Activated CD4-positive, alpha-beta memory T cell treated with anti-CD3 and anti-CD28 coated beads, Interleukin-2, amount 10 ng/mL, durations not matched to agents 7 days and 5 days (primary cell): ENCODE measurements at places on chromosomes 7 and 10.

GRCh38 chr10:93390306-93391090 is 91.6 kb downstream of the MYOF start:
- H3K4me3 ChIP-seq = no peak overlapping the region
- DNase-seq = no peak
- peaks cover 23% of the 10 kb centered on the region for H3K4me1 ChIP-seq

- no peak overlapping the region for H3K4me3 ChIP-seq
- no peak for DNase-seq
- no peaks in the 10 kb centered on the region for H3K27me3 ChIP-seq
- peaks cover 24% of the 10 kb centered on the region for H3K36me3 ChIP-seq
- H3K4me1 ChIP-seq = peaks cover 17% of the 10 kb centered on the region
- no peak overlapping the region for H3K27ac ChIP-seq
These were observed 17.2 kb downstream of the SGPL1 start for GRCh38 chr10:70832852-70833528.

GRCh38 chr10:3568983-3569382 is 216.0 kb downstream of the KLF6 start:
- H3K36me3 ChIP-seq = no peaks in the 10 kb centered on the region
- no peaks in the 10 kb centered on the region for H3K27me3 ChIP-seq
- H3K27ac ChIP-seq = no peak overlapping the region
- peaks cover 17% of the 10 kb centered on the region for H3K4me1 ChIP-seq
- H3K4me3 ChIP-seq = no peak overlapping the region
- DNase-seq = no peak

- no peak for DNase-seq
- no peaks in the 10 kb centered on the region for H3K27me3 ChIP-seq
- H3K4me1 ChIP-seq = peaks cover 68% of the 10 kb centered on the region
- H3K4me3 ChIP-seq = peak overlapping the region; percentile 98
- H3K27ac ChIP-seq = peak overlapping the region; percentile 99
These were observed 30.9 kb upstream of the KMT2E start for GRCh38 chr7:104983076-104983577.

GRCh38 chr10:43970018-43970698 is 321.5 kb upstream of the ZNF32 start:
- DNase-seq = no peak
- no peak overlapping the region for H3K4me3 ChIP-seq
- no peaks in the 10 kb centered on the region for H3K36me3 ChIP-seq
- peaks cover 12% of the 10 kb centered on the region for H3K27me3 ChIP-seq
- peaks cover 5% of the 10 kb centered on the region for H3K4me1 ChIP-seq

DNA sequence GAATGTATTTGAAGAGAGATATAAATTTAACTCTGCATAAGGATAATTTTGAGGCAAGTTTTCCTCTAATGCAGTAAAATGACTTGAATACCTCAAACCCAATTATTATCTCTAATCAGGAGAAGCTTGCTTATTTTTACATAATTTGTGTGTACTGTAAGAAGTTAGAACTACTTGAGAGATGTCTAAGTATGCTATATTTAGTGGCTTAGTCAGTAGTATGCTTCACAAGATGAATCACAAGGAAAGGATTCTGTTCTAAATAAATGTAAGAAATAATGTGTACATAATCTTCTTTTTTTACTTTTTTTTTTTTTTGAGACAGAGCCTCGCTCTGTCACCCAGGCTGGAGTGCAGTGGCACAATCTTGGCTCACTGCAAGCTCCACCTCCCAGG is 13.7 kb downstream of the PHTF2 start:
- peaks cover 44% of the 10 kb centered on the region for H3K4me1 ChIP-seq
- H3K4me3 ChIP-seq = no peak overlapping the region
- H3K36me3 ChIP-seq = peaks cover 65% of the 10 kb centered on the region
